NCI-H2081 treated with DMSO at 0.1 percent for 48 hours (cell line): ENCODE measurements at places on chromosomes 2 and 18.

DNA sequence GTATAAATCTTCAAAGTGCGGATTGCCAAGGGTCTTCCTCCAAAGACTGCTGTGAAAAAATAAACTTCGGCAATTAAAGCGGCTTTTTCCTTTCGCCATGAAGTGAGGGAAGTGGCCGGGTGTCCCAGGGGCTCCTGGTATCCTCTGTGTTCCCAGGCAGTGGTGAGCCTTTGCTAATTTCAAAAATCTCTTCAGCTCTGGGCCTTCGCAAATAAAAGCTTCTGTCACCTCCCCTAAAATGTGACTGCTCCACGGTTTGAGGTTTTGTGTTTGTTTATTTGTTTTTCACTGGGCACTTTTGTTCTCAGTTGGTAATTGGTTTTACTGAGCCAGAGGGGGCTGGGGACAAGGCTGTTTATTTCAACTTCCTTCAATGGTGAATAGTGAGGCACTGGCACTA is 270.1 kb upstream of the POU3F3 start:
- no peak for DNase-seq

GRCh38 chr2:33093283-33093993 is 146.7 kb downstream of the LTBP1 start:
- no peak for DNase-seq

GRCh38 chr2:238216651-238217184 is 13.2 kb upstream of the ILKAP start:
- DNase-seq = no peak

DNA sequence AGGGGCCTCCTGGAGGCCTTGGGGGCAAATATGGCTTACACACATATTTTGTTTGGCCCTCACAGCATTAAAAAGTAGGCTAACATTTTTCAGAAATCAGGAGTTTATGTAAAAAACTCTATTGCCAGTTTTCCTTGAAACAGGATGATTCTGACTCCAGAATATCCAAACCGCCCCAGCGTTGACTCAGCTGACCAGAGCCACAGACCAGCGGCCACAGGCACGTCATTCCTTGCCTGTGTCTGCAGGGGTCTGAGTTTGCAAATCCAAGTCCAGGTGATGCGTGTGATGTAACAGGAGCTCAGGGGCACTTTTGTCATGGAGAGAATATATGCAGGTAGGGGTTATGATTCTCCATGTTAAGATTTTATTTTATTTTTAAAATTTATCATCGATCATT is 79.4 kb upstream of the ALKAL2 start:
- DNase-seq = no peak

GRCh38 chr18:63240531-63241316 is 78.8 kb downstream of the BCL2 start:
- DNase-seq = no peak

GRCh38 chr18:22822841-22823508 is 110.2 kb upstream of the RBBP8 start:
- no peak for DNase-seq

- no peak for DNase-seq
Observed at GRCh38 chr18:54086863-54087262, 137.6 kb downstream of the MBD2 start.

DNA sequence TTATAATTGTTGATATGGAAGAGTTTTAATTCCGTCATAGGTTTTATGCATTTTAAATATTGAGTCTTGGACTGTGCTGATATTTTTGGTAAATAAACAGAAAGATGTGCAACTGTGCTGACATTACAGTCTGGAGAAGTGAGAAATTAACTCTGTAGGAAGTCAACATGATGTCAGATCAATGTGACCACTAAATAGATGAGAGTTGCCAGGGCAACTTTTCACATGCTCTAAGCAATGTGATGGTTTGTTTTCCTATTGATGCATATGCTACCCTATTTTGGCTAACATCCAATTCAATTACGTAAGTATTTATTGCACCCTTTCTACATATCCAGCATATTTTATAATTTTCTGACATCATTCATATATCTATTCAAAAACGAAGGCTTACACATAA is 1109.3 kb downstream of the TSN start:
- no peak for DNase-seq

DNA sequence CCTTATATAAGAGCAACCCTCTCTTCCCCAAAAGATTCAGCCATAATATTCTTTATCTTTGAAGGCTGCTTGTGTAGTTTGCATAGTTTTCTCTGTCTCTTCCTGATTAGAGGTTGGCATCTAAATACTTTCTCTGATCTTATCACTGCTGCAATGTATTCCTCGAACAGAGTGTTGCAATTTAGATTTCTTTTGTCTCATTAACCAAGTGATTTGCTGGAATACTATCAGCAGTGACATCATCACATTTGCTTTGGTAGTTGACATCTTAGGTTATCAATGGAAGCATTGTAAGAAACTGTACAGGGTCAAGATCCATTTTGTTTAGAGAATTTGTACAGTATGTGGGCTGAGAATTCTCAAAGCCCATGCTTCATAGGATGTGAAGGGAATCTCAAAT is 72.0 kb upstream of the NEUROD1 start:
- no peak for DNase-seq

DNA sequence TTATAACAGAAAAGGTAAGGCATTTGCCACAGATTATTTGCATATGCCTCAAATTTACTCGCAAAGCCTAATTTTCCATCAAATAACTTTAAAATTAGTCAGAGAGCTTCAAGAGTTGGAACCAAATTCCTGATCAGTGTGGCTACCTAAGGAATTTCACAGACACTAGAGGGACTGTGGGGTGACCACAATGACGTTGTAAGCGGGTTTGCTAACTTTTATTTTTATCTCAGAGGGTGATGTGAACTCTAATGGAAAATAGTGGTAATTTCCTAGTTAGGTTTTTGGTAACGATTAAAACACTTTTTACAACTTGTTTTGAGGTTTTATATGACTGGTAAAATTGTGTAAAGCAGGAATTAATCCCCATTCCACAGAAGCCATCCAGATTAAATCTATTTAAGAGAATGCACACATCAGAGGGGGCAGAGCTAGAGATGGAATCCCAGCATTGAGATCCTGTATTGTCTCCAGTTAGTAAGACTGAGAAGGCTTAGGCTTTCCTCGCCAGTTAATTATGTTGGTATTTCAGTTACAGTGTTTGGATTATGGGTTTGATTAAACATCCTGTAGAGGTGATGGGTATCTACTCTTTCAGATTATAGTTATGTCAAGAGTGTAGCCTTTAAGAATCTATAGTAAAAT is 129.0 kb downstream of the GPD2 start:
- no peak for DNase-seq

GRCh38 chr2:164220265-164220664 is 401.0 kb downstream of the GRB14 start:
- DNase-seq = no peak
